ENCODE measurements at places on chromosomes 7 and 10.

GRCh38 chr7:18390535-18390907 is 105.0 kb upstream of the HDAC9 start:
- no peak for DNase-seq

DNA sequence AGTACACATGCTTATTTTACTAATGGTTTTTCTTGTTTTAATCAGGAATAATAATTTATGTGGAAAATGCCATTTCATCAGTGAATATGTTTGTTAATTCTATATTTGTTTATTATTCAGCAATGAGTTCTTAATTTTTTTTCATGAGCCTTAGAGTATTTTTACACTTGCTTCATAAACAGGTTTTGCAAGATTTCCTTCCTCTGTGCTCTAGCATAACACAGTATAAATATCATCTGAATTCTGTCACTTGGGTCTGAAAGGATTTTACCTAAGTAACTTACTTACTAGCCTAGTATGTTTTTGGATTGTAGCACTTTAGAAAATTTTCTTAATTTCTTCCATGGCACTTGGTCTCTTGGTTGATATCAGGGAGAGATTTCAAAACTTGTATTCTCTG is 45.8 kb downstream of the GLCCI1 start:
- no peak for DNase-seq

DNA sequence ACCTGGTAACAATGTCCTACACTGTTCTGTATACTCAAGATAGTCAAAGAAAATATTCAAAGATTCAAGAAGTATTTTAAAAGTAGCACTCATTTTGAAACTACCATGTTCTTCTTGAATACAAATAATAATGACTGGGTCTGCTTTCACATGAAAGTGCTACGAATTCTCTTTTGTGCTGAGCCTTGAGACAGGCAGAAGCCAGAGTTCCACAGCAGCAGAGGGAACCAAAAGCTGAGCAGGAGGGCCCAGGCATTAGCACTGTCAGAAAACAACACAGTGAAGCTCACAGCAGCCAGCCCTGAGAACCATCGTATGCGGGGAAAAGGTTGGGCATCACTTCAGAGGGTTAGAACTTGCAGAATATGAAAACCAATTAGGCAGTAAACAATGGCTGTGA is 38.9 kb downstream of the ANKMY2 start:
- no peak for DNase-seq

GRCh38 chr10:64379898-64380297 is 858.7 kb downstream of the REEP3 start:
- DNase-seq: no peak

DNA sequence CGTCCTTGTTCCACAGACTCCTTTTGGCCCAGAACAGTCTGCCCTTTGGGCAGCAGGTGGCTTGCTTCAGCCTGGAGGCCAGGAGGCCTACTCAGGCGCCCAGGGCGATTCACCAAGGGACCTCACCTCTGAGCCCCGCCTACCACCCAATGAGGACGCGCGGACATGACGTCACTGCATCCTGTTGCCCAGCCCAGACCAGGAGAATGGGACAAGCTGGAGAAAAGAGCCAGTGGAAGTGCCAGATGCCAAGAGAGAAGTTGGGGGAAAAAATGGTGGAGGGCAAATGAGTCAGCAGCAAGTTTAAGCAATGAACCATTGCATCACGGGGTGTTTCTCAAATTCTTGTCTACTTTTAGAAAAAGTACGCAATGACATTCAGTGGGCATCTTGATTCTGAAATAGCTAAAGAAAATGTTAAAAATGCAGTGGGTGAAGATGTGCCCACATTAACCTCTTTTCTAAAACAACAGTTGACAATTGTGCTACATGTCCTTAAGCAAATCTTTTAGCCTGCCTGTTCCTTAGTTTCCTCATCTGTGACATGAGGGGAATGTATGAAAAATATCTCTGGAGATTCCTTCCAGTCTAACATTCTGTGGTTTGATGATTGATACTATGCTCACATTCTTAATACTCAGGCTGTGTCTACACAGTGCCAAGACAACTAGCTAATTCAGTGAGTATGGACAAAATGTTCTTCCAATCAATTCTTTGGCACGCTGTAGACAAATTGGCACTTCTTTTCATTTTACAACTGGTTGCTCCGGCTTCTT is 23.9 kb upstream of the LEP start:
- peak; percentile 75 for DNase-seq

GRCh38 chr7:130909161-130909836 is 175.3 kb upstream of the KLF14 start:
- no peak for DNase-seq

DNA sequence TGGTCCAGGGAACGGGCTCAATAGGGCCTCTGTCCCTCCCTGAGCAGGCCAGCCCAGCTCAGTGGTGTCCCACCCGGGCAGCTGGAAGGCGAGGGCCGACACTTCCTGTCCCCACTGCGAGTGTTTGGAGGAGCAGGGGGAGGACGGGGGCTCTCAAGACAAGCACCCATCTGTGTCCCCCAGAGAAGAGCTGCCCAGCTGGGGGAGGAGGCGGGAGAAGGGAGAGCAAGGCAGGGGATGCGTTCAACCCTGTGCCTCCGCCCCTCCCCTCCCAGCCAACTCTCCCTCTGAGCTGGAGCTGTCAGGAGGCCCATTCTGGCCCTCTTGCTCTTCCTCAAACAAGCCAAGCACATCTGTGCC is 35.7 kb downstream of the ZCCHC24 start:
- no peak for DNase-seq

DNA sequence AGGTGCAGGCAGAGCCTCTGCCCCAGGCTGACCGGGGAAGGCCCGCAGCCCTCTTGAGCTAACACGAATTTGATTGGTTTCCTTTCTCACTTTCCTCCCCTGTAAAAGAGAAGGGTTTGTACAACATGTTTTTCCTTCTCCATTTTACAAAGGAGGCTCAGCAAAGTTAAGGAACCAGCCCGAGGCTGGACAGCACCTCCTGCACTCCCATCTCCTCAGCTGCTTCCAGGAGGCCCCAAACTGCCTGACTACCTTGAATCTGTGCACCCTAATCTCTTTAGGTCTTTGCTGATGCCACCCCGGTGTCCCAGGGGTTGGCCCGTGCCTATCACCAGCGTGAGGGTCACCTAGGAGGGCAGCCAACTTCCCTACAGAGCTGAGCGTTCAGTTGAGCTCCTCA is 4.2 kb downstream of the ALKBH4 start:
- DNase-seq: no peak

DNA sequence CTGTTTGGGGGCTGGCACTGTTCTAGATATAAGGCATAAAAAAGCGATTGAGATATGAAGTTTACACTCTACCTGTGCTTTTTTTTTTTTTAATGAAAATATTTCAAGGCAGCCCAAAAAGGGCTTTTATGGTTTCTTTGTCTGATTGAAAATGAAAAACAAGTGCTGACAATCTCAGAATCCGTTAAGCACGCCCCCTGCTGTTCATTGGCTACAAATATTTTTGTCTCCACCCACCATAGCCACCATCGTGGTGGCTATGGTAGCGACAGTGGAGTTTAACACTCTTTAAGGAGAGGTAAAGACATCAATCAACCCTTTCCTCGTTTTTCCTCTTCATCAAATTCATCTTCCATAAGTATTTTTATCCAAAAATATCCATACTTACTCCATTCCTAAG is 94.2 kb downstream of the CD36 start:
- no peak for DNase-seq

- DNase-seq: no peak
Measured at GRCh38 chr10:84335516-84335915, 7.1 kb downstream of the CCSER2 start.

DNA sequence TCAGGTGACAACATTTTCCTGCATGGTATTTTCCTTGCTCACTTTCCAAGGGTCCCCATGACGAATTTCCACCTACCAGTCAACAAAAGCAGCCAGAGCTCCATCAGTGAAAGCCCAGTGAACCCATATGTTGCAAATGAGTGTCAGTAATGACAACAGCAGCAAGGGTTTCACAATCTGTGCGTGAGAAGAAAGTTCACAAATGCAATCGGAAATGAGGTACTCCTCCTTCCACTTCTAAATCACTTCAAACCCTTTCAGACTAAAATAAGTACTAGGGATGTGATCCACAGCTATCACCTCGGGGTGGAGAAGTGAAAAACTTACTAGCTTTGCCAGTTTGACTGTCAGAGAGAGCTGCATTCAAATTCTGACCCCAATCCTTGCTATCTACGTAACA is 55.6 kb upstream of the BET1 start:
- peak; percentile 84 for DNase-seq

GRCh38 chr7:137609500-137609899 is 237.3 kb downstream of the DGKI start:
- DNase-seq: no peak

- no peak for DNase-seq
Measured at GRCh38 chr7:133051066-133051465, 30.8 kb downstream of the CHCHD3 start.

- no peak for DNase-seq
Measured at GRCh38 chr7:107917763-107918651, 27.0 kb downstream of the DLD start.

DNA sequence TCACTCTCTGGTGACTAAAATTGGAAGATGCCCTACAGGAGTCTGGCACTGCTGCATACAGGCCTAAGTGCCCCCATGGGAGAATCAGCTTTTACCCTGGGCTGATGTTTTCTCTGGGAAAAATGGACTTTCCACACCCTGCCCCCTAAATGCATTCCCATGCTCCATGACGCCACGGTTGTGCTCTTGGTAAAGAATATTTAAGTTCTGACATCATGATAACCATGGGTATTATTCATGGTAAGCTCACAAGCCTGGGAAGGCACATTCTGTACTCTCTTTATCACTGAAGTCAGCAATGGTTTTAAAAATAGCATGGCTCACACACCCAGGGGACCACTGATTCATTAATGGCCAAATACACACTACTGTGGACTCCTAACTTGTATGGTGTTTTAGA is 43.4 kb downstream of the HIPK2 start:
- peak; percentile 71 for DNase-seq

DNA sequence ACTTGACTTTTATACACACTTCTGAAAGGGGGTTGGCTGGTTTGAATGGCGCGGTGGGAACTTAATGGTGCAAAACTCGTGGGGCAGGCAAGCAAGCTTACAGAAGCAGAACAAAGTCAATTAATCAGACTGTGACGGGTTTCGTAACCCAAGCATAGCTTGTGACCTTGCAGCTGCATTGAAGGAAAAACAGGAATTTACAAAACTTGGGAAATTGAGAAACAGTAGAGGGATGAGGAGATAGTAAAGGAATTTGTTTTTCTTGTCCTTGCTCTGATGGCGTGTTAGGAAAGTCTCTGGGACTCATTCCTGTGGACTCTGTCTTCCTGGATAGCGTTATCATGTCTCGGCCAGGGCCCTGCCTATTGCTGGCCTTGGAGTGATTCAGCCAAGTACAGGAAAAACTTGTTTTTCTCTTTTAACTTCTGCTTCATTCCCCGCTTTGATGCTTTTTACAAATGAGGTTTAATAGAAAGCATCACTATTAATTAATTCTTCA is 220.0 kb upstream of the KCND2 start:
- peak; percentile 3 for DNase-seq

GRCh38 chr10:88386204-88386788 is 196.8 kb downstream of the RNLS start:
- DNase-seq: no peak

DNA sequence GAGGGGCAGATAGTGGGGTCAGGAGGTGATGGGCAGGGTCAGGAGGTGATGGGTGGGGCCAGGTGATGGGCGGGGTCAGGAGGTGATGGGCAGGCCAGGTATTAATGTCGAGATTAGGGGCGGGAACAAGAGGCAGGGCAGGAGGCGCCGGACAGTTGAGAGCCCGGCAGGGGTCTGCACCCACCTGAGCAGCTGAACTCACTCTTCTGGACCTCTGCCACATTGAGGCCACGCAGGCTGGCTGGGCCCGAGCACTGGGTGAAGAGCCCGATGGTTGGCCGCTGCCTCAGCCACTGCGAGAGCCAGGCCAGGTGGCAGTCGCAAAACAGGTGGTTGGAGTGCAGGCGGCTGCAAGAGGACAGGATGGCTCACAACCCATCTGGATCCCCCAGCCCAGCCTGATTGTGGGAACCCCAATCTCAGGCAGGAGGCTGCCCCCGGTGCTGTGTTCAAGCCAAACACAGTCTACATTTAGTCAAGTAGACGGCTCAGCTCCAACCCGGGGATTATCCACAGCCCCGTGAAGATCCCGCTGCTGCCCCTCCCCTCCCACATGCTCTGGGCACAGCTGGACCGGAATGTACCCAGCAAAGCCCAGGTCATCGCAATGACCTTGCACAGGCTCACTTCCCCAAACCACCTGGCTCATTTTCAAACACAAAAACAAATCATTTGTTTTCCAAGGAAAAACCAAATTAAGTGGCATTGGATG is 122.3 kb downstream of the SLIT1 start:
- DNase-seq: no peak

Measured in GM04503 (cell line).